ENCODE measurements at places on chromosomes 16 and 17.

DNA sequence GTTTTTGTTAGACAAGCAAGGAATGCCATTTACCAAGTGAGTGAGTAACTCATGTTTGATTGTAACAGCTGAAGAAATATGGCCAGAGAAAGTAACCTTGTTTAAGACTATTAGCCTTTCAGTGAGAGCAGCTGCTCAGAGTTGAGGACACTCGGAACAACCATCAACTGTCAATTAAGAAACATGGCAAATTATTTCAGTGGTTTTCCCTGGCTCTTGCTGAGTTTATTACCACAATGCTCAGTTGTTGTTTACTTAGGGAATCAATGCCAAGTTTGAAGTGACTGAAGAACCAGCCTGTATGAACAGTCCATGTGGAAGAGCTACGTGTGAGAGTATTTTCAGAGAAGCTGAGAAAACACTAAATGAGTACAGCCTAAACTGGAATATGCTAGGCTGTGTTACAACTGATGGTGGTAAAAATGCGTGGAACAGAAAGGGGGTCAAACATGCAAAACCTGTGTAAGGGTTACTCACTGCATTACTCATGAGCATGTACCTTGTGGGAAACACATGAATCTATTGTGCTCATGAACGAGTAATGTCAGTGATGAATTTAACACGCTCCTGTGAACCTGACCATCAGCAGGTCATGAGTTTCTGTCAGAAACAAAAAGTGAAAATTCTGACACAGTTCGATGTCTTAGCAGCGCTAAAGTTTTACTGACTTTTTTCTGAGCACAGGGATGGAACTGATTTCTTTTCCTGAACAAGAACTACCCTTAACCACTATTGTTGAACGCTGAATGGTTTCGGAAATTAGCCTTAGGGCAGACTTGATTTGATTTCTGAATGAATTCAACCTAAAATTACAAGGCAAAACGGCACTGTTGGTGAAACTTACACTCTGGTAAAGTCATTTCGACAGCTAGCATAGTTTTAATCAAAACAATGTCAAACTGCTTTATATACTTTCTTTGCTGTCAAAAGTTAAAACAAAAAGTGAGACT, 33.5 kb downstream of the GNA13 start:
- no peak for DNase-seq

DNA sequence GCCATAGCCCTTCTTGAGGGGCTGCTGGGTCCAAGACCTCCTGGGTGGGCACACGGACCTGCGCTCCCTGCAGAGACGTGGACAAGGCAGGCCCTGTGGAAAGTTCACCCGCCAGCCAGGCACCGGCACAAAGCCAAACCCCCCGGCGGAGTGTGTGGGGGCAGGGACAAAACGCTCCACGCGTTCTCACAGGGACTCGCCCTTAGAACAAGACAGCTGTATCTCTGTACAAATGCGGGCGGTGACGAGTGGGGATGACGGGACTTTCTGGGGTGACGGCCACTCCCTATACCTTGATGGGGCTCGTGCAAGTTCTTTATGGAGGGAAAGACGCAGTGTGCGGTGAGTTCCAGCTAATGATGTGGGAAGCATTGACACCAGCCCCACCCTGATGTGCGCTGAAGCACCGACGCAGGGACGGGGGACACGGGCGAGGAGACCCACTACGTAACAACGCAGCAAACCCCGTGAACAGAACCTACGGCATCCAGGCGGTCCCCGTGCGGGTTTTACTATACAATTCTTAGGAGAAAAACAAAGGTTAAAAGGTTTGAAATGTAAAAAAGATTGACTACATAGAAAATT, 49.4 kb downstream of the LMF1 start:
- no peak for DNase-seq

GRCh38 chr17:50479522-50480141, 972 bp downstream of the RSAD1 start:
- peak; percentile 53 for DNase-seq

GRCh38 chr17:49038138-49038537, 41.0 kb downstream of the IGF2BP1 start:
- no peak for DNase-seq

GRCh38 chr16:11571549-11571948, 15.2 kb downstream of the LITAF start:
- no peak for DNase-seq

- no peak for DNase-seq
Observed at GRCh38 chr17:82302568-82302963, 14.8 kb downstream of the CD7 start.

GRCh38 chr16:88920618-88921590, 54.4 kb upstream of the PABPN1L start:
- DNase-seq: no peak

GRCh38 chr17:44850612-44851011, 2.9 kb downstream of the HIGD1B start:
- no peak for DNase-seq

DNA sequence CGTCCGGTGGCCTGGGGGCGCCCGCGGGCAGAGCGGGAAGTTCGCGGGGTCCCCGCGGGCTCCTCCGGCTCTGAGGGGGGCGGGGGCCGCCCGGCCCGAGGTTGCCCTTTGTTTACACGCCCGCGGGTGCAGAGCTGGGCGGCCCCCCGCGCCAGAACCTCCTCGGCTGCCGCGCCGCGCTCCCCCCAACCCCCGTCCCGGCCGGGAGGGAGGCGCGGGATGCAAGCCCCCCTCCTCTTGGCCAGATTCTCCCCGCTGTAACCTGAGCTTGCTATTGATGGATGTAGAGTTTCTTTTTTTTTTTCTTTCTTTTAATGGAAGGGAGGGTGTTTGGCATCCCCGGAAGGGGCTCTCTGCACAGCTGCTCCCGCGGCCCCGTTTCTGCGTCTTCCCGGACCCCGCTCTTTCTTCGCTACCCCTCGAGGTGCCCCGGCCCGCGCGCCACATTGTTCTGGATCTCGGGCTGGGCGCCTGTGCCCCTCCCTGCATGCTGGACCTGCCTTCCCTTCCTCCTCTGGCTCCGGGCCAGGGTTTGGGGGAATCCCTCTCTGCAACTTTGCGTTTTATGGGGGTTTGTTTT, 646 bp downstream of the CBX2 start:
- no peak for DNase-seq

DNA sequence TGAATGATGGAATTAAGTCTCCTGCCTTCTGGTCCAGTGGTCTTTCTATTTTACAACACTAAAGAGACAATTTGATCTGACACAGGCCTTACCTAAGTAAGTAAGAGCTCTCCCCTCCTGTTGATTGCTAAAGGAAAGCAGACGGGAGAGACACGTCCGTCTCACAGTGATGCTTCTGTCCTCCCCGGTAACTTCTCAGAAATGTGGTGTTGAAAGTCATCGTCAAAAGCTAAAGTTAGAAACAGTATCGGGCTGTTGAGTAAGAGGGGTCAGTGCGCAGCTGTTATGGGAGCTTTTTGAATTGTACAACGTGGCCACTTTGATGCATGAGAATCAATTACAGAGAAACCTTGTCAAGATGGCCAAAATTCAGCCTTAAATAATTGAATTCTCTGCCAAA, 1.9 kb upstream of the RBFOX1 start:
- no peak for DNase-seq
